ENCODE measurements at places on chromosomes 16 and 17. TPM values are rescaled to one million over a fixed set of nuclear protein-coding genes. Genes with fewer than 3 reads are reported as not detected.

GRCh38 chr17:43918026-43918389, 10.7 kb upstream of the MPP2 start:
- no peak for DNase-seq

DNA sequence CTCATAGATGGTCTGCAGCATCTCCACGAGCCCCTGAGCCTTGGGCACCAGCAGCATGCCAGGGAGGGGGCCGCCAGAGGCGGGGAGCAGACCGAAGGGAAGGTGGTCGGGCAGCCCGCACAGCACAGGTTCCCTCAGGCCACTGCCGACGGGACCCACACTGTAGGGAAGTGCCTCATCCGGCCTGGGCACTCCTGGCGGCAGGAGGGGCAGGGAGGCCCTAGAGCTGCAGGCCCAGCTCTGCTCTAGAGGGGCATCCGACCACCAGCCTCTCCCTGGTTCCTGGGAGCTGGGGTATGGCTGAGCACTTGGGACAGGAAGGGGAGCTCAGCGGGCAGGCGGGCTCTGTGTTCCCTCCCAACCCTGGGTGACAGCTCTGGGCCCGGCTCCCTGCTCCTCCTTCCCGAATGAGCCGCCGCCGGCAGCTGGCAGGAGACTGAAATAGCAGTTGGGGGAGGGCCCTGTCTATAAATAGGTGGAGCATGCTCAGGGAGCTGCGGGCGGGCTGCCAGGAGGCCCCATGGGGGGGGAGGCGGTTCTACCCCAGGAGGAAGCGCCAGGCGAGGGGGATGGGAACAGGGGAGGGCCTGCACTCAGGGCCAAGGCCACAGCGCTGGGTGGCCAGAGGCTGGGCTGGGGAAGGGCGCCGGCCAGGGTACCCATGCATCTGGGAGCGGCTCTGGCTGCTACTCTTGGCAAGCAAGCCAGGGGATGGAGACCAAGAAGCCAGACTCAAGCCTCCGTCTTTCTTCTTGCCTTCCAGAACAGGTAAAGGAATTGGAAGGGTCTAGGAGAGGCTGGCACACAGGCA, 12.4 kb downstream of the HDAC5 start:
- DNase-seq = peak; percentile 82

- DNase-seq = no peak
Observed at GRCh38 chr16:68400083-68400923, 48.0 kb downstream of the SMPD3 start.

GRCh38 chr16:84582958-84583516, 34.8 kb downstream of the COTL1 start:
- DNase-seq = no peak

GRCh38 chr16:83623892-83624291, 183.9 kb upstream of the HSBP1 start:
- no peak for DNase-seq

GRCh38 chr17:74454197-74455024, 12.0 kb upstream of the CD300A start:
- no peak for DNase-seq

- DNase-seq = no peak
Observed at GRCh38 chr16:8712589-8713361, 38.4 kb downstream of the ABAT start.

- no peak for DNase-seq
Observed at GRCh38 chr16:26768385-26769010, 298.2 kb upstream of the C16orf82 start.

GRCh38 chr17:83173914-83174361, 94.5 kb downstream of the METRNL start:
- DNase-seq = no peak

DNA sequence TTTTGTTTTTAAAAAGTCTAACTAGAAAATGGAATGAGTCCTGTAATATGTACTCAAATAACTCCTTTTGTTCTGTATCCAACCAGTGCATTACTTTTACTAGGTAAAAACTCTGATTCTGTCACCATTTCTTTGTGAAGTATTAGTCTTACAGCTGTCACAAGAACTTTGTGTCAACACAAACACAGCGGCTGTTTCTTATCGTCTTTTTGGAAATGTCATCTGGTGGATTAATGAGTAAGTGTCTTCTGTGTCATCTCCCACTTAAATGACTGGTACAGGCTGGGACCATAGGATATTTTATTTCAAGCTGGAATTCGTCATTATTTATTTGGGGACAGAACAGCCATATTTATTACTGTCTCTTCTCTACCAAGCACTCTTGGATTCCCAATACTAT, 19.1 kb upstream of the ALDH3A2 start:
- DNase-seq = no peak

DNA sequence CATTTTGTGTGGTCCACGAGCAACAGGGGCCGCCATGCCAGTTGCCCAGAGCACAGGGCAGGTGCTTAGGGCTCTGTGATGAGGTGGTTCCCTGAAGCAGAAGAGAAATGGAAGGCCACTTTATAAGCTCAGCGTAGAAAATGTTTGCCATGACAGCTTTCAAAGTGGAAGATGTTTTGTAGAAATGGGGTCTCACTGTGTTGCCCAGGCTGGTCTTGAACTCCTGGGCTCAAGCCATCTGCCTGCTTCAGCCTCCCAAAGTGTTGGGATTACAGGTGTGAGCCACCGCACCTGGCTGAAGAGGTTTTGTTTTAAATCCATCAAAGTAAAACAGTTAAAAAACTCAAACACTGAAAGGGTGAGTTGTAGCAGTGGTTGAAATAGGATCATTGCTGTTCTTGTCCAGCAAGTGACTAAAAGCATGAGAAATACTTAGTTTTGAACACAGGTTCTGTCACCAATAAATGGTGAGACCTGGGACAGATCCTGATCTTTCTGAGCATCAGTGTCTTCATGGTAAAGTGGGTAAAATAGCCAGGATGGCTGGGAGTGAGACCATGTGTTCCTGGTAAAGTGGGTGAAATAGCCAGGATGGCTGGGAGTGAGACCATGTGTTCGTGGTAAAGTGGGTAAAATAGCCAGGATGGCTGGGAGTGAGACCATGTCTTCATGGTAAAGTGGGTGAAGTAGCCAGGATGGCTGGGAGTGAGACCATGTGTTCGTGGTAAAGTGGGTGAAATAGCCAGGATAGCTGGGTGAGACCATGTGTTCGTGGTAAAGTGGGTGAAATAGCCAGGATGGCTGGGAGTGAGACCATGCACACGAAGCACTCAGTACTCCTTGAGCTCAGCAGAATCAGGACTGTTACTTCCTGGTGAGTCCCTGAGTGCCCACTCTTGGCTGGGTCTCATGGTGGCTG, 46.0 kb downstream of the BANP start:
- DNase-seq = no peak

DNA sequence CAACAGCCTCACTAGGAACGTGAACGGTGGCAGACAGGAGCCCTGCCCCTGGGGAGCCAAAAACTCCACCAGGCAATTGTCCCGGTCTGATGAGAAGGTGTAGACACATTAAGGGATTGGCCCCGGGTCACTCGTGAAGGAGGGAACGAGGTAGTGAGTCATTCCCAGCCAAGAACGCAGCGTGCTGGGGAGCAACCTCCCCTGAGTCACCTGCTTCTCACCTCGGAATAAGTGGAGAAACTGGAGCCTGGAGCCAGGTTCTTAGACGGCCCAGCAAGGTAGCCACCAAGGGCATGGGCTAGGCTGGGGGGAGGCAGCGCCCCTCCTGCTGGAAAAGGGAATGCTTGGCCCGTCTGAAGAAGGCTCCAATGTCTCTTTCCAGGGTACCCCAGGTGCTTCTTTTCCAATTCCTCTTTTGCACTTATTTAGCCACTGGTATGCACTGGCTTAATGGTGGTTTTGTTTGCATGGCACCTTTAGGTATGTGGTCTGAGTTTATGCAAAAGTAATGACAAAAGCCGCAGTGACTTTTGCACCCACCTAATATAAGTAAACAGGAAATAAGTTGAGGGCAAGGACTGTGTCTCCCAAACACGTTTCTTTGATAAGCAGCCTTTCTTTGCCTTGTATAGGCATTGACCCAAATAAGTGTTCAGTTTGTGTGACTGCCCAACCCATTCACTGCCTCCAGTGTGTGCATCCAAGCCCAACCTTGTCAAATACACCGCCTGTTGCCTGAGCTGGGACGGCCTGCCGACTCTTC, 1.8 kb upstream of the HELZ start:
- DNase-seq = no peak

GRCh38 chr17:58381124-58382035, 29.4 kb upstream of the SUPT4H1 start:
- DNase-seq = no peak

DNA sequence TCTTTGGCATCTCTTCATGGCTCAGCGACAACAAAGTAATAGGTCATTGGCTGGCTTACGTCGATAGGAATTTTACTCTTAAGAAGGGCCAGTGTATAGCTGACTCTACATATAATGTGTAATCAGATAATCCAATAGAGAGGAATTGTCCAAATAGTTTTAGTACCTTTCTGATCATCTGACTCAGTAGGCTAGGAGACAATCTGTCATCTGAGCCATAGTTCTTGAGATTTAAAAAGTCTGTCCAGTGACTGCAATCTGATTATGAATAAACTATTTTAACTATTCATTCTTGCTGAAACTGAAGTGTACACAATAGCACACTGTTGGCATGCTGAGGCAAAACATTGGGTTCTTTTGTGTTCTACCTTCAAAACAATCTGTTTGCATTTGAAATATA, 21.4 kb upstream of the NOL11 start:
- DNase-seq = no peak

GRCh38 chr17:15087946-15088345, 177.2 kb downstream of the PMP22 start:
- DNase-seq = no peak

- no peak for DNase-seq
Observed at GRCh38 chr16:76882105-76882504, 308.9 kb upstream of the MON1B start.

GRCh38 chr17:41781404-41782110, 5.0 kb downstream of the JUP start:
- DNase-seq = no peak

- no peak for DNase-seq
Observed at GRCh38 chr17:4715063-4715744, 4.8 kb downstream of the ARRB2 start.

DNA sequence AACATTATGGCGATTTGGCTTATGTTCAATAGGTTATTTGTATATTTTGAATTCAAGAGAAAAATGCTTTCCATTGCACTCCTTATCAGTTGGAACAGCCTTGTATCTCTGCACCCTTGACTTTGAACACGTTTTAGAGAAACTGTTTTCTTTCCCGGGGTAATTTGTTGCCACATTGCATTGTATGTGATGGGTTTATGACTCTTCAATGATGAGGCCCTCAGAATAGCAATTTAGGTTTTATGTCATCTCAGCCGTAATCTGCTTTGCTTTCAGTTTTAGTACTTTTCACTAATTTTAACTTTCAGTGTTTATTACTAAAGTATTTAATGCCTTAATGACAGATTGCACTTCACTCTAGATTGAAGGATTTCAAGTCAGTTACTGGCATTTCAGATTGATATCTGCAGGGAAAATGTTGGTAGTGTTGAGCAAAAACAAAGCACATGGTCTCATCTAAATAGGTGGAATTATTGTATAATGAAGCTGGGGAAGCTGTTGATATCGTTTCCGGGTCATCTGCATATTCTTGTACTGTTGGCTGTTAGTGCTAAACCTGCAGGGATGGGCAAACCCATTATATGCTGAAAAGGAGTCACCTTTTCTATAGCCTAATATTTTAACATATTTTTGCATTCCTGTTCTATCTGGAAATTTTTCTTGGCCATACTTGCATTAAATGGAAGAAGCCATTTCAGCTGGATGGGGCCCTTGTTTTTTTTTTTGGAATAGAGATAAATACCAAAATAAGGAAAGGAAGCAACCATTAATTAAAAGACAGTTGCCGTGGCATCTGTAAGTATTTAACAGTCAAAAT, 2.0 kb downstream of the LUC7L3 start:
- peak; percentile 40 for DNase-seq

- DNase-seq = no peak
Observed at GRCh38 chr16:85353839-85354685, 241.8 kb upstream of the CIBAR2 start.

- DNase-seq = no peak
Observed at GRCh38 chr16:68481636-68482035, 33.3 kb upstream of the SMPD3 start.

DNA sequence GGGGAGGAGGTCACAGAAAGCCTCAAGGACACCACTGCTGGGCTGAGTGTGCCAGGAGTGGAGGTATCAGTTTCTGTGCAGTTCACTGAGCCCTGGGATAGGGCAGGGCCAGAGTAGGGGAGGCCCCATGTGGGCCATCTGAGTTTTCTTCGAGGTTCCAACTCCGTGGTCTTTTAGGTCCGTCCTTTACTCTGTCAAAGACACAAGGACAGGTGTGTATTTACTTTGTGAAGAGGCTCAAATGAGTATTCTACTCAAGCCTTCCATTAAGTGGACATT, 59.5 kb downstream of the USP22 start:
- no peak for DNase-seq

DNA sequence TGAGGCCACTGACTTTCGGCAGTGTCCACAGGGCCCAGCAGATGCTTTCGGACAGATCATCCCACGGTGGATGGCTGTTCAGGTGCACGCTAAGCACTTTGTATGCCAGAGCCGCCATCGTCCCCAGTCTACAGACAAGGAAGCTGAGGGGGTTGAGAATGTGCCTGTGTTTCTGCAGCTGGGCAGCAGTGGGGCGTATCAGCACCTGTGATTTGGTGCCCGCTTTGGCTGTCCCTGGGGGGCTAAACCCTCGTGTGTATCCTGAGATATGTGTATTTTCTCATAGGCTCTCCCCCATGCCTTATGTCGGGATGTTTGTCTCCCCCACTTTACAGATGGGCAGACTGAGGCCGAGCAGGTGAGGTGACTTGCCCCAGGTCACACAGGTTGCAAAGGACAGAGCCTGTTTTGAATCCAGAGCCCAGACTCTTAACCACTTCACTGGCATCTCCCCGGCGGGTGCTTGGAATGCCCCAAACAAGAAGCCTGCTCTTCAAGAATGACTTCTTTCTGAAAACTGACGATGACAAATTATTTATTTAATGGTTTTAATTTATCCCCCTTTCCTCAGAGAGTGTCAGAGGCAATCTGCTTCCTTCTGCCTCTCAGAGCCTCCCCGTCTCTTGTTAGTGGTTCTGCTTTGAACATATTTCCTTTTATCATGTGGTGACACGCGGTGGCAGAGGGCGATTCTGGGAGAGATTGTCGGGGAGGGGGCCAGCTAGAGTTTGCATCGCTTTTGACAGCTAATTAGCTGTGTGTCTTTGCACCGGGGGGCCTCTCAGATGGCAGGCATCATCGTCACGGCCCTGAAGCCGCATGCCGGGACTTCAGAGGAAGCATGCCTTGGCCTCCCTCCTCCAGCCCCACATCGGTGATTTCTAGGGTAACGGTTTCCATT, 149.6 kb upstream of the CIBAR2 start:
- DNase-seq = no peak

Gene MT1A
- total RNA-seq = 2.4 TPM

Gene CLEC19A
- not detected for total RNA-seq

Gene SMIM5
- not detected for total RNA-seq

Gene LRRC45
- 7.6 TPM for total RNA-seq

Gene CETP
- total RNA-seq = 10.5 TPM

Gene EFCAB5
- under 0.01 TPM for total RNA-seq

Gene NPIPB13
- total RNA-seq = 0.60 TPM

Gene FBXL16
- total RNA-seq = under 0.01 TPM

Gene MYL4
- total RNA-seq = 0.40 TPM

Gene ARHGDIA
- 91.7 TPM for total RNA-seq

Gene RNF157
- 0.22 TPM for total RNA-seq

Gene GAST
- total RNA-seq = not detected

Gene ABI3
- 14.4 TPM for total RNA-seq
